ENCODE measurements at places on chromosomes 13 and 19.

DNA sequence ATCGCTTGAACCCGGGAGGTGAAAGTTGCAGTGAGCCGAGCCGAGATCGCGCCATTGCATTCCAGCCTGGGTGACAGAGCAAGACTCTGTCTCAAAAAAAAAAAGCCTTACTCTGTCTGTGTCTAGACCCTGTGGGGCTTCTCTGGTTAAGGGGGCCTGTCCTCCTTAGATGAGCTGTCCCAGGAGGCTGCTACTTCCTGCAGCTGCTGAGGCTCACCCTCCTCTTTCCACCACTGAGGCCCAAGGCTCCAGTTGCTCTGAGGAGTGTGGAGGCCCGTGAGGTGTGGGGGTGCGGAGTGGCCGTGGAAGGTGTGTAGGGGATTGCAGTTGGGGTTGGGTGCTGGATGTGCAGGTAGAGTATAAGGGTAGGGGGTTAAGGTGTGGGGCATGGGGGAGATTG, 22.1 kb upstream of the RASA3 start:
- no peak for DNase-seq

GRCh38 chr13:35283856-35284255, 192.6 kb downstream of the MAB21L1 start:
- DNase-seq, result no peak

GRCh38 chr19:2423071-2423914, 4.1 kb downstream of the TIMM13 start:
- DNase-seq, result no peak

DNA sequence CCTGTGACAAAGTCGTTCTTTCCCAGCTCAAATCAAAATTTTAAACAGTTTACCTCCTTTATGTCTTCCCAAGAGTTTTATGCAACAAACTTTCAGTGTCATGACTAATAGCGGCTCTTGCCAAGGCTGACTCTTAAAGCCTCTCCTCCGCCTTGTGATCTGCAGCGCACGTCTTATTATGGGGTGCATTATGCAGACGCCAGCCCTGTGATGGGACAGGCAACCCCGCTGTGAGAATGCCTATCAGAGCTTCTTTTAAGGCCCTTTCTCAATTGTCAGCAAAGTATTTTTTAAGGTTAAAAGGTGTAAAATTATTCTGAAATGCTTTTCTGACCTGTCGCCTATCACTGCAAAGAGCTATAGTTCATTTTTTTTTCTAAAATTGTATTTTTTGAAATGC, 152.8 kb downstream of the SOX1 start:
- DNase-seq, result no peak

- no peak for DNase-seq
Observed at GRCh38 chr13:25943081-25943480, 108.7 kb downstream of the SHISA2 start.

GRCh38 chr19:30930941-30931706, 418.1 kb downstream of the TSHZ3 start:
- DNase-seq, result no peak

DNA sequence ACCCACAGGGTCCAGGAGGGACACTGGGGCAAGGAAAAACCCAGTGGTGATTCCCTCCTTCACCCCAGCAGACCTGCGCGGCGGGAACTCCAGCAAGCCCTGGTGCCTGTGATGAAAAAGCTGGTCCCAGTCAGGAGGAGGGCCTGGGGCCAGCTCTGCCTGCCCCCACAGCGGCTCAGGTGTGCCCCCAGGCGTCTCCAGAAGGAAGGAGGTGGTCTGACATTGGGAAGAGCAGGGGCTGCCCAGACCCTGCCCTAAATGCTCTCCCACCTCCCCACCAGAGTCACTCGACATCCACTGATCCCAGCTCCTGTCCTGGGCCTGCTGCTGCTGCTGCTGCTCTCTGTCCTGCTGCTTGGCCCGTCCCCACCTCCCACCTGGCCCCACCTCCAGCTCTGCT, 6.2 kb downstream of the PTH2 start:
- no peak for DNase-seq

GRCh38 chr19:15212711-15213110, 11.9 kb upstream of the NOTCH3 start:
- DNase-seq, result no peak

GRCh38 chr19:391726-392374, 17.1 kb downstream of the C2CD4C start:
- no peak for DNase-seq

DNA sequence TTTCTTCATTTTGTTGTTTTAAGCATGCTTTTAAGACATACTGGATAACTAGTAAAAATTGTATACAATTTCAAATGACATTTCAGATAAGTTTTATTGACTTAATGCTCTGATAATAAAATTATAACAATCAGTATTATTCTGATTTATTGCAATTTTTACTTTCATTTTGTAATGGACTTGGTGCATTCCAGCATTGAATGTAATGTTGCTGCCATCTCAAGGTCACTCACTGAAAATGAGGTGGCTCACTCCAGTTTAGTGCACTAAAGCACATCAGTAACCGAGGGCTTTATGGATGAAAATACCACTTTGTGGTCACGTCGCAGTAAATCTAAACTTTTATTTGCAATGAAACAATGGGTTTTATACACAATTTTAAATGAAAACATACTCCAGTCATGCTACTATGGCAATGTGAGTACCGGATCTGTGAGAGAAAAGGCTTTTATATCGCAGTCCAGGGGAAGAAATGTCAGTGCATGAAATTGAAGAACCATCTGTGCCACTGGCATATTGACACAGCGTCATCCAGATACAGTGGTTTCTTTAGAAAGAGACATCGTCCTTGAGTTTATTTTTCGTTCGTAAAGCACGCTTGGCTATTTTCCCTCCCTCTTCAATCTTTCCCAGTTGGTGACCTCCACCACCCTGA, 20.7 kb upstream of the ZNF507 start:
- DNase-seq, result no peak

DNA sequence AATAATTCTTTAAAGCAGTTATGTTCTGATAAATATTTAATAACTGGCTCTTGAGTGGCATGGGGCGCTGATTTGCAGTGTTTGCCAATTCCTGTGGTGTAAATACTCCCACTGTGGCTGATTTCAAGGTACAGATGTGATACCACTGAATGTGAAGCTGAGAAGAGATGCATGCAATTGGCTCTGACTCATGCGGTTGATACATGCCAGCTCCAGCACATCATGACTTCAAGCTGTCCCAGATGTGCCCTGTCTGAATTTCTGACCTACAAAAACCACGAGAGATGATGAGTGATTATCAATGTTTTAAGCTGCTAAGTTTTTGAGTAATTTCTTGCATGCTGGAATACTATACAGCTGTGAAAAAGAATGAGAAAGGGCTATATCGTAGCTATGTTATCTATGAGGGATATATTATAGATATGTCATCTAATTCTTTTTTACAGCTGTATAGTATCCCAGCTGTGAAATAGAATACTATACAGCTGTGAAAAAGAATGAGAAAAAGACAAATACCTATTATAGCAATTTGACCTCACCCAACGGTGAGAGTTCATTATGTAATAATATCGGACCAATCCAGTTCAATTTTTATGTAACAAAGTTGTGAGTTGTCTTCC, 7.6 kb upstream of the ACSBG2 start:
- DNase-seq, result no peak

DNA sequence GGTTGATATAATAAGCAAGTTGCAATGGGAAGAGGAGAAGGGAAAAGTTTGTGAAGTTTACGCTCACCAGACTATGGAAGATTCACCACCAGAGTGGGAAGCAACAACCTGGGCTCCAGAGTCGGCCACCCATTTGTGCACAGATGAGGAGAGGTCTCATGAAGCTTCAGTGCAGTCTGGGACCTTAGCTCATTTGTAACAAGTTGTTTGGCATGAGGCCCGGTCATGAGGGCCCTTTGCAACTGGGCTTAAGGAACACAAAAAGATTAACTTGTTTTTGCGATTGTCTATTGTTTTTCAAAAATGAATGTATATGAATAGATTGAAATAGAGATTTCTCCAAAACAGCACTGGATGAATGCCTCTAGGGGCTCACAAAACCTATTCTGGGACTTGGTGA, 94.2 kb downstream of the ZNF737 start:
- DNase-seq, result no peak

DNA sequence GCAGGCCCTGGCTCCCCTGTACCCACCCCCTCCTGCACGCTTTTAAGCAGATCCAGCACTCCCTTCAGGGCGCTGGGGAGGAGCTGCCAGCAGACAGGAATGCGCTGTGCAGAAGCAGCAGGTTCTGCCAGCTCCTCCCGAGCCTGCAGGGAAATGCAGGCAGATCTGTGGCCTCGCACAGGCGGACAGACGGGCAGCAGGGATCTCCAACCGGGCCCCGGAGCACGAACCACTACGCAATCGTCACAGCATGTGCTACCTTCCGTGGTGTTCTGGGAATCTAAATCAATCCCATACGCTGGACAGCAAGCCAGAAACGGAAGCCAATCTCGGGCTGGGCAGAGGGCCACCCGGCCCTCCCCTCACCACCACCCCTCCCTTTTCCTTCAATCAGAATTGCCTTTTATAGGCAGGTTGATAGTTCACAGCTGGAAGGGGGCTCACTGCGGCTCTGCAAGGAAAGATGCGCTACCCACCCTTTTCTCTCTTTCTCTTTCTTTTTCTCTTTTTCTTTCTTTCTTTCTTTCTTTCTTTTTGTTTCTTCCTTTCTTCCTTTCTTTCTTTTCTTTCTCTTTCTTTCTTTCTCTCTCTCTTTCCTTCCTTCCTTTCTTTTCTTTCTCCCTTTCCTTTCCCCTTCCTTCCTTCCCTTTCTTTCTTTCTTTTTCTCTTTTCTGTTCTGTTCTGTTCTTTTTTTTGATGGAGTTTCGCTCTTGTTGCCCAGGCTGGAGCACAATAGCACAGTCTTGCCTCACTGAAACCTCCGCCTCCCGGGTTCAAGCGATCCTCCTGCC, 99.9 kb downstream of the GNG7 start:
- no peak for DNase-seq
